ENCODE measurements at places on chromosomes 16 and 17.

DNA sequence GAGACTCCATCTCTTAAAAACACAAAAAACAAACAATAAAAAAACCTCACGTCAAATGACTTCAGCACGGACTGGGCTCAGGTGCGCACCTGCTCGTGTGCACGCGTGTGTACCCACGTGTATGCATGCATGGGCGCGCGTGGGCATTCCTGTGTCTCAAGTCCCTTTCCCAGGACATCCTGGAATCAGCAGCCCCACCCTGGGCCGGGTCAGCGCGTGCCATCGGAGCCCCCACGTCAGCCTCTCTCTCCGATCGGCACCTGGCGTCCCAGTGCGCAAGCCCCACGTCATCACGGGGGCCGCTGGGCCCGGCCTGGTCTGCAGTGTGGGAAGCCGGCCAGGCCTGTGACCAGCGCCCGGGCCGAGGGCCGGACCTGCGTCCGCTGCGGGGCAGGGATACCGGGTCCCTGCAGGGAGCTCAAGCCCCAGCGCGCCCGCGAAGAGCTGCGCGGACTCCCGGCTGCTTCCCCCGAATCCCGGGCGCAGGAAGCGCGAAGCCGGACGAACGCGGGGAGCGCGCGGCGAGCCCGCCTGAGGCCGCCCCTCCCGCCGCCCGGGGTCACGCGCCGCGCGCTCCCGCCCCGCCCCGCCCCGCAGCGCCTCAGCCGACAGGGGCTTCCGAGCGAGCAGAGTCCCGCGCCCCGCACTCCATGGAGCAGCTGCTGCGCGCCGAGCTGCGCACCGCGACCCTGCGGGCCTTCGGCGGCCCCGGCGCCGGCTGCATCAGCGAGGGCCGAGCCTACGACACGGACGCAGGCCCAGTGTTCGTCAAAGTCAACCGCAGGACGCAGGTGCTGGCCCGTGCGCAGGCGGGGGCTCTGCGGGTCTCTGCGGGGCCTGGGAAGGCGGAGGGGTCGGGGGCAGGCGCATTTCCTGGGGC is at the start of gene FN3K:
Gene FN3K (plus strand): TSS at position 629 of the 880 bp plus-strand sequence. CDS start 22 bp downstream, at position 651.
- DNase-seq = peak; percentile 96

- peak; percentile 57 for DNase-seq
Measured at GRCh38 chr16:89409161-89409711, 81.1 kb downstream of the ANKRD11 start.

DNA sequence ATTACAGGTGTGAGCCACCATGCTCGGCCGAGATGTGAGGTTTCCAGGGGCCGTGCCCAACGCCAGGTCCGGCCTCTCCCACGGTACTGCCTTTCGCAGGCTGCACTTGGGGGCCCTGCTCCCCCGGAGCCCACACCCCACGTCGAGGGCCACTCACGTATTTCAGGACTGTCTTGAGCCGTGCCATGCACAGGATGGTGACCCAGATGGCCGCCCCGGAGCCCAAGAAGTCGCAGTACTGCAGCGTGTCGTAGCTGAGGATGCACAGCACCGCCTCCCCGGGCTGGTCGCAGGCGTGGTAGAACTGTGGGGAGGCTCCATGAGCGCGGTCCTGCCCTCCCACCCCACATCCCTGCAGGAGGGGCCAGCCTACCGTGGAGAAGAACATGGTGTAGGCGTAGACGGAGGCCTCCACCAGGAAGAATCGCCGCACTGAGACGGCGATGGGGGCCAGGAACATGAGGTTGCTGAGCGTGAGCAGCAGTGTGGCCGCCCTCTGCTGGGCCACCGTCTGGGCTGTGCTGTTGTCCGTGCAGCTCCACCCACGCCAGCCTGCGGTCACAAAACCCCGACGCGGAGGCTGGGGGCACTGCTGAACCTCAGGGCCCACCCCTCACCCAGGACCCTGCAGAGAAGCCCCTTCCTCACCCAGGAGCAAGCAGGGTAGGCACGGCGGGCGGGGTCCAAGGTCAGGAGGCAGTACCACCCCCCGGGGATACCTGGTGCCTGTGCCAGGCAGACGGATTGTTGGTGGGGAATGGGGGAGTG is 3.7 kb upstream of the MRPL28 start:
- DNase-seq = no peak

GRCh38 chr17:45313996-45314740 is 2.7 kb downstream of the MAP3K14 start:
- no peak for DNase-seq

DNA sequence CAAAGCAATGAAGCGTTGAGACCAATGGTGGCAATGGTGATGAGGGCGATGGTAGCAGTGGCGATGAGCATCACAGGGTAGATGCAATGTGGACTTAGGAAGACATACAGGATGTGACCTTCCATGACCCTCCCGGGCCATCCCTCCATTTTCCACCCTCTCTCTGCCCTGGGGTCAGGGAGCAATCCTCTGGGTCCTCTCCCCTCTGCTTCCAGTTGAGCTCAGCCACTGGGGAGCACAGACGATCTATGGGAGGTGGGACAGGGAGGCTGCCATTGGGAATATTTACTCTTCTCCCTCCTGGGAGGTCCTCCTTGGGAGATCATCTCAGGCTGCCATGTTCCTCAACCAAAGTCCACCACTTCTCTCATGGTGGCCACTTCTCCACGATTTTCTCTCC is 260.7 kb upstream of the FOXF1 start:
- DNase-seq = no peak

- DNase-seq = no peak
Measured at GRCh38 chr16:10228779-10229178, 46.6 kb upstream of the GRIN2A start.

DNA sequence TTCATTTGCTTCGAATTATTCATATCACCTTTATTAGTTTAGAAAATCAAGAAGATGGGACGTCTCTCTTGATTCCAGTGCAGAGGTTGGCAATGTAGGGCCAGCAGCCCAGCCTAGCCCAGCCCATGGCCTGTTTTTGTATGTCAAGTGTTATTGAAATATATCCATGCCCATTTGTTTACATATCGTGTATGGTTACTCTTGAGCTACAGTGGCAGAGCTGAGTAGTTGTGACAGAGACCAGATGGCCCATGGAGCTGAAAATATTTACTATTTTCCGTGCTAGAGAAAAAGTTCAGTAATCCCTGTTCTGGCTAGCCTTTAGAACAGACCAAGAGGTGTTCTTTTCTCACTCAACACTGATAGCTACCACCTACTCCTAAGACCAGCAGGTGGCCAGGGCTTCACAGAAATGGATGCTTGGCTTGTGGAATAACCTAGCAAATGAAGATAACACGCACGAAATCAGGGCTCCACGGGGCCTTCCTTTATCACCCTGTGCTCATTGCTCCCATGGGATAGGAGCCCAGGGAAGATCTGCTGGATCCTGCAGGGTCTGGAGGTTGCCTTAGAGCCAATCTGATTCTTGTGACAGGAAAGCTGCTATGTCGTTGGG is 123.2 kb upstream of the ANKFN1 start:
- no peak for DNase-seq

DNA sequence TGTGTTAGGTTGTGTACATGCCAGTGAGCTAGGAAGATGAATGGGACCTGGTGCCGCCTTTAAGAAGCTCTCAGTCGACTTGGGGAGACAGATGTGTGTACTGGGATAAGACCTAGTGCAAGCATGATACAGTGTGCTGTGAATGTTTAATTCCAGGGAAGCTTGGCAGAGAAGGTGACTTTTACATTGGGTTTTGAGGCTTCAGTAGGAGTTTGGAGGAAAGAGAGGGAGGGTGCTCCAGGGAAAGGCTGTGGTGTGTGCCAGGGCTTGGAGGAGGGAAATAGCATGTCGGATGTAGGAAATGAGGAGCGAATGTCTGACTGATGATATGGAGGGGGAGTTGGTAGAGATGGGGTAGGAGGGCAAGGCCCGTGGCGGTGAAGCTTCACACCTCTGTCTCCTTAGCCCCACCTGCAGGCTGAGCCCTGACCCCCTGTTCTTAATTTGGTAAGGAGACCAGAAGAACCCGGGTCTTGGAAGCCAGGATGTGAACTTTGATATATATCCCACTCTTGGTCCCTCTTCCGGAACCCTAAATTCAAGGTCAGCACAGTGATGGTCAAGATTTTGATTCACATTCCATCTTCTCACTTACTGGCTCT is 76.6 kb downstream of the PLCG2 start:
- DNase-seq = no peak

- DNase-seq = peak; percentile 25
Measured at GRCh38 chr17:36544044-36544306, 744 bp upstream of the GGNBP2 start.

GRCh38 chr16:30615358-30616091 is 5.3 kb upstream of the ZNF689 start:
- DNase-seq = peak; percentile 46

GRCh38 chr17:46730679-46731078 is 87.8 kb downstream of the WNT3 start:
- DNase-seq = no peak

- DNase-seq = no peak
Measured at GRCh38 chr16:9027070-9027799, 63.5 kb upstream of the USP7 start.

GRCh38 chr16:79769270-79769927 is 168.9 kb upstream of the MAF start:
- no peak for DNase-seq

GRCh38 chr16:4962716-4963115 is 4.6 kb downstream of the SEC14L5 start:
- DNase-seq = peak; percentile 51

GRCh38 chr16:35862242-35862641 is 2402.8 kb downstream of the TP53TG3F start:
- no peak for DNase-seq

GRCh38 chr16:15855704-15856003 is 1.2 kb downstream of the MYH11 start:
- DNase-seq = no peak

DNA sequence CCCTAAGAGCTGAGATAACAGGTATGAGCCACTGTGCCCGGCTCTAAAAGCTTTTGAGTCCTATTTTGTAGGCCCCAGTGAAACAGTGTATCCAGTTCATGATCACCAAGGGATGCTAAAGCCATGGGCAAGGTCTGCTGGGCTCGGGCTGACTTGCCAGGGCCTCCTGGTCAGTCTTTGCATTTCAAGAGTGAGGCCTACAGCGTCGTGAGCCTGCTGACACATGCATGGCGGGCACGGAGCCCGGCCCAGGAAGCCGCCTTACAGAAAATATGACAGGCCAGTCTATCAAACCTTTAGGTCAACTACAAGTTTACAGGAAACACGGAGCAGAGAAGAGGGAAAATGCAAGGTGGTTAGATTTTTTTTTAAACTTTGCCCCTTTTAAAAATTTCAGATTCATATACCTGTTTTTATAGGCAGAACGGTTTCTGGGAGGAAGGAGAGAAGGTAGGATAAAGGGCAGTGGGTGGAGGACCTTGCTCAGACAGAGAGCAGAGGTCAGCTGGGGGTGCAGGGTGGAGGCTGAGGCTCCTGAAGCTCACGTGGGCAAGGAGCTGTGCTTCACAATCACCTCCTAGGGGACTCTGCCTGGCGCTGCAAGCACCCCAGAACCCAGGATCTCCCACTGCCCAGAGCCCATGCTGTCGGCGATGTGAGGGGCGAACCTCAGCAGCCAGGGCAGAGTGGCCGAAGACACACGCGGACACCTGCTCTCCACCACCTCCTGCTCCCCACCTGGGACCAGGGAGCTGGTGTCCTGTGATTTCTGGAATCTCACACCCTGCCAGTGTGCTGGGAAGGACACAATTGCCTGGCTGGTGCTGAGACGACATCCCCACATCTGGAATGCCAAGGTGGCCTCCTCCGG is 21.3 kb downstream of the C16orf95 start:
- DNase-seq = no peak

DNA sequence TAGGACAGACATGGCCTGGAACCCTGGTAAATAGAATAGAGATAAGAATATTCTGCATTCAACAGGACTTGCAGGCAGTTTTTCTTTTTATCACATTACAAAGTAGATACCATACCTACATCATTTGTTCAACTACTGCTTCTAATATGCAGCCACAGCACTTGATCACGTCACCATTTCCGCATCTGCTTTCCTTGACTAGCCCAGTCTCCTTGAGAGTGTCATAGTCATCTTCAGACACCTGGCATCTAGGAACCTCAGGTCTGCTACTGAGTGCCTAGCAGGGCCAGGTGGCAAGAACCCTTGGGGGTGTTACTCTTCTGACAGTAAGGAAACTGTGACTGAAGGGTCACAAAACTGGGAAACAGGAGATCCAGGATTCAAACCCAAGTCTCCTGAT is 93.2 kb upstream of the TOB1 start:
- no peak for DNase-seq

GRCh38 chr16:54703339-54703738 is 227.3 kb upstream of the IRX5 start:
- no peak for DNase-seq

- DNase-seq = no peak
Measured at GRCh38 chr16:75329943-75330342, 78.5 kb upstream of the BCAR1 start.

DNA sequence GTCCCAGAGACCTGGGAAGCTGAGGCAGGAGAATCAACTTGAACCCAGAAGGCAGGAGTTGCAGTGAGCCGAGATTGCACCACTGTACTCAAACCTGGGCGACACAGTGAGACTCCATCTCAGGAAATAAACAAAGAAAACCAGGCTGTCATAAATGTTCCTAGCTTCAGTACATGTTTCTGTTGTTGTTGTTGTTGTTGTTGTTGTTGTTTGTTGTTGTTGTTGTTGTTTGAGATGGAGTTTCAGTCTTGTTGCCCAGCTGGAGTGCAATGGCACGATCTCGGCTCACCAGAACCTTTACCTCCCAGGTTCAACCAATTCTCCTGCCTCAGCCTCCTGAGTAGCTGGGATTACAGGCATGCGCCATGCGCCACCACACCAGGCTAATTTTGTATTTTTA is 452.5 kb downstream of the HS3ST3B1 start:
- DNase-seq = no peak

DNA sequence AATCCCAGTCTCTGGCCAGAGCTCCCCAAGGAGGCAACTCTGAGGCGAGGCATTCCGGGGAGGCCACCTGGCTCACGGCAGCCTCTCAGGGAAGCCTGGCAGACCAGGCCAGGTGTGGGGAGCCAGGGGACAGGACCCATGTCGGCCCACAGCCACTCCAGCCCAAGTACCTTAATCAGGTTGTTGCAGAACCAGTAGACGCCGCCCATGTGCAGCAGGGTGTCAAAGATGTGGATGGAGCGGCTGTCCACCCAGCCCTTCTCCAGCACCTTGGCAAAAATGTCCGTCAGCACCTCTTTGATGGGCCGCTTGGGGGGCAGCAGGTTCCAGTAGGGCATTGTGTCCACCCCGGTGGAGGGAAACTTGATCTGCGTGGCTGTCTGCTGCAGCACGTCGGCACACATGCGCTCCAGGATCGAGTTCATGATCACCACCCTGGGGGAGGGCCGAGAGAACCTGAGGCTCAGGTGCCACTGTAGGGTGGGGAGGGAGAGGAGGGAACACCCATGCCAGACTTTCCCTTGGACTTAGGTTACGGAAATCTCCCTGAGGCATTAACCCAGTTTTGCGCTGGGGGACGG is 7.8 kb downstream of the CSF3 start:
- DNase-seq = no peak

- DNase-seq = no peak
Measured at GRCh38 chr16:77289331-77289809, 90.2 kb downstream of the SYCE1L start.

GRCh38 chr17:8324923-8325322 is 14.7 kb upstream of the ODF4 start:
- no peak for DNase-seq

GRCh38 chr17:4859816-4860625 is 26.9 kb downstream of the MINK1 start:
- no peak for DNase-seq

- peak; percentile 78 for DNase-seq
Measured at GRCh38 chr16:89320782-89321501, 103.4 kb downstream of the ZNF778 start.

GRCh38 chr17:28942925-28943324 is 8.4 kb downstream of the PHF12 start:
- DNase-seq = no peak

Measured in posterior cingulate gyrus (tissue), 11 donors.